Osteoblast (primary cell): ENCODE measurements at places on chromosomes 3 and 15. TPM values are rescaled to one million over a fixed set of nuclear protein-coding genes. Genes with fewer than 3 reads are reported as not detected.

Gene PAQR5
- 1.1 and 1.5 TPM in 2 replicates for total RNA-seq

Gene HESX1
- total RNA-seq = 0.29 and 0.72 TPM in 2 replicates

Gene SMCO1
- total RNA-seq = not detected in 2 replicates

Gene TRNT1
- total RNA-seq = 22.4 and 25.0 TPM in 2 replicates

Gene NR2E3
- under 0.01 TPM in 2 replicates for total RNA-seq

Gene AGBL1
- not detected in 2 replicates for total RNA-seq

GRCh38 chr15:81948222-81948621 is 97.6 kb downstream of the MEX3B start:
- H3K27ac ChIP-seq = no peak overlapping the region
- DNase-seq = no peak
- peaks cover 26% of the 10 kb centered on the region for H3K4me1 ChIP-seq
- no peaks in the 10 kb centered on the region for H3K36me3 ChIP-seq

- no peaks in the 10 kb centered on the region for H3K4me1 ChIP-seq
- no peak for DNase-seq
- H3K4me3 ChIP-seq = no peak overlapping the region
These were observed 166.7 kb downstream of the ZNF621 start for GRCh38 chr3:40691452-40691861.

DNA sequence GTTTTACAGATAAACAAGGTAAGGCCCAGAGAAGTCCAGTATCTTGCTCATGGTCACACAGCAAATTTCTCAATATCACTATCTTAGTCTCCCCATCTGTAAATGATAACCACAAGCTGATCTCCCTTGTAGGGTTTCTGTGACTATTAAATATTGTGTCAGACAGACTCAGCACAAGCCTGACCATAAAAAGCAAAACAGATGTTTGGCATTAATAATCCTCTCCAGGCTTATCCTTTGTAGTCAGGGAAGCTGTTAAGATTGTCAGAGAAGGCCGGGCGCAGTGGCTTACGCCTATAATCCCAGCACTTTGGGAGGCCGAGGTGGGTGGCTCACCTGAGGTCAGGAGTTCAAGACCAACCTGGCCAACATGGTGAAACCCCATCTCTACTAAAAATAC is 173.2 kb upstream of the PRICKLE2 start:
- no peak for DNase-seq
- H3K4me1 ChIP-seq = no peaks in the 10 kb centered on the region
- H3K27ac ChIP-seq = no peak overlapping the region
- no peaks in the 10 kb centered on the region for H3K36me3 ChIP-seq
- H3K4me3 ChIP-seq = no peak overlapping the region
- H3K27me3 ChIP-seq = no peaks in the 10 kb centered on the region

DNA sequence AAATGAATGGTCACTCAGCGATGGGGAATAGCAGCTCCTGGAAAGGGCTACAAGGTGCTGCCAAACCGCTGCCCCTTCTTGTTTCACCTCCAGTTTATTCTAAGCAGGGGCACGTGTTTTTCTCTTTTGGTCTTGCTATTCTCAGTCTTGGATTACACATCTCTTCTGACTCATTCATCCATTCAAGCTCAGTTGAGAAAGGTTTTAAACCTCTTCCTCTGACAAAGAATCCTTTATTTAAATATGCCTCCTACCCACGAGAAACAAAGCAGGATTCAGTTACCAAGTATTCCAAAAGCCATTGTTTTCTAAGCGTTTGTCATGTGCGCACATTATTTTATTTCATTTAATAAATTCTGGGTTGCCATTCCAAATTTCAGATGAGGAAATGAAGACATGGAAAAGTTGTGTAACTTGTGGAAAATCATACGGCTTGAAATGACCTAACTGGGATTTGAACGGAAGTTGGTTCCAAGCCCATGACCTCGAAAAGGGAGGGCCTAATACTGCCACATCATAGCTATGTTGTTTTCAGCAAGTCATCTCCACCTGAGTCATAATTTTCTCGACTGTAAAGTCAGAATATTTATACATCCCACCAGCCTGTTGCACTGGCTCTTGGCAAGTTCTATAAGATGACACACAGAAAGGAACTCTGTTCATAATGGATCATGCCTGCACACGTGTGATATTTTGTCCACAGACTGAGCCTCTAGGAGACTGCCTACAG is 292.0 kb upstream of the SLCO3A1 start:
- H3K4me1 ChIP-seq = peaks cover 16% of the 10 kb centered on the region
- no peaks in the 10 kb centered on the region for H3K36me3 ChIP-seq
- H3K4me3 ChIP-seq = peak overlapping the region; percentile 44
- H3K27ac ChIP-seq = peak overlapping the region; percentile 87
- no peaks in the 10 kb centered on the region for H3K27me3 ChIP-seq

- no peak overlapping the region for H3K27ac ChIP-seq
- H3K36me3 ChIP-seq = no peaks in the 10 kb centered on the region
- no peak for DNase-seq
- no peak overlapping the region for H3K4me3 ChIP-seq
- no peaks in the 10 kb centered on the region for H3K4me1 ChIP-seq
- H3K27me3 ChIP-seq = no peaks in the 10 kb centered on the region
These were observed 201.5 kb upstream of the RBMS3 start for GRCh38 chr3:29079358-29079757.

- H3K4me1 ChIP-seq = no peaks in the 10 kb centered on the region
- H3K27ac ChIP-seq = no peak overlapping the region
- no peaks in the 10 kb centered on the region for H3K27me3 ChIP-seq
- DNase-seq = no peak
- no peak overlapping the region for H3K4me3 ChIP-seq
These were observed 1002.8 kb downstream of the NAALADL2 start for GRCh38 chr3:175861916-175862315.

- no peak overlapping the region for H3K27ac ChIP-seq
- H3K4me3 ChIP-seq = no peak overlapping the region
- H3K4me1 ChIP-seq = peaks cover 13% of the 10 kb centered on the region
These were observed 275.8 kb downstream of the PLCL2 start for GRCh38 chr3:17160597-17160996.

DNA sequence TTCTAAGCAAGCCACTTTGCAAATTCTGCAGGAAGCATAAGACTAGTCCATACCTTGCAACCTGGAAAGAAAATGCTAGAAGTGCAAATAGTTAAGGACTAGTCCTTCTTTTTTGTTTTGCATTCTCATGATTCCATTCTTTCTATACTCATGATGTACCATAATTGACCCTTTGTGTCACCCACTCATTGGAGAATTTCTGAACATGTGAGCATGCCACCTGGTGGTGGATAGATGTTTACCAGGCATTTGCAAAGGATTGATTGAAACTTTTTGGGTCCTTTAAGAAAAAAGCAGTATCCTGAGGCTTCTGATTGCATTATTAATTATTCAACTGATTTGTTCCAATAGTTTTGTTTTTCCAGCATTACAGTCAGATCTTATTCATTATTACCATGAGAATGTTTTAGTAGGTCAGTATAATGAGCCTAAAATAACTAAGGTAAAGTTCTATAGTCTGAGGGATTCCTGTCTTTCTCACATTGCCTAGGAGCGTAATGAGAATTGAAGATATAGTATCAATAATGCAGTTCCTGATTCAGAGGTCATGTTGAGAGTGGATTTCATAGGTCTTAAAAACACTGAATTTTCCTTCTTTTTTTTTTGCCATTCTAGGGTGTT is 20.2 kb upstream of the DIPK2A start:
- no peak for DNase-seq
- H3K27me3 ChIP-seq = no peaks in the 10 kb centered on the region
- no peak overlapping the region for H3K27ac ChIP-seq
- H3K36me3 ChIP-seq = no peaks in the 10 kb centered on the region
- H3K4me3 ChIP-seq = no peak overlapping the region

DNA sequence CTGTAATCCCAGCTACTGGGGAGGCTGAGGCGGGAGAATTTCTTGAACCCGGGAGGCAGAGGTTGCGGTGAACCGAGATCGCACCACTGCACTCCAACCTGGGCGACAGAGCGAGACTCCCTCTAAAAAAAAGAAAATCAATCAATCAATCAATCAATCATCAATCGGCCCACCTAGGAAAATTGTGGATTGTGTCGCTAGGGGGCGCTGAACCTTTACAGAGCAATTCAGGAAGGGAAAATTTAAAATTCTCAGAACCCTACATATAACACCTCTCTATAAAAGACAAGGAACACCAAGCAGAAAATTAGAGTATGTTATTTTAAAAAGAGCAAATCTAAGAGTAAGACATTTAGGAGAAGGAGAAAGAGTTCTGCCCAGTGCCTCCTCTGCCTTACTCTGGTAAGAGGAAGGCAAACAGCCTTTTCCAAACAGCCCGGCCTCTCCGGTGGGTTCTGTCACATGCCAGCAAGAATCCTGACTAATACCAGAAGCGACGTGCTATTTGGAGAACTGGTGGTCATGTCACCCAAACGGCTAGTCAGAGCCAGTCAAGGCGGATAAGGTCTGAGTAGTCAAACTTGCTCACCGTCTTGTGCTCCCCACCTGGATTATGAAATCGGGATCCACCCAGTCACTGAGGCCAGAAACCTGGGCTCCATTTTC is 22.3 kb upstream of the SMCO1 start:
- H3K36me3 ChIP-seq = no peaks in the 10 kb centered on the region
- peaks cover 8% of the 10 kb centered on the region for H3K27me3 ChIP-seq
- H3K27ac ChIP-seq = no peak overlapping the region
- H3K4me1 ChIP-seq = no peaks in the 10 kb centered on the region

- no peaks in the 10 kb centered on the region for H3K27me3 ChIP-seq
- peaks cover 2% of the 10 kb centered on the region for H3K4me1 ChIP-seq
- no peaks in the 10 kb centered on the region for H3K36me3 ChIP-seq
- no peak for DNase-seq
- H3K4me3 ChIP-seq = no peak overlapping the region
- no peak overlapping the region for H3K27ac ChIP-seq
These were observed 79.2 kb downstream of the MME start for GRCh38 chr3:155159301-155159700.

DNA sequence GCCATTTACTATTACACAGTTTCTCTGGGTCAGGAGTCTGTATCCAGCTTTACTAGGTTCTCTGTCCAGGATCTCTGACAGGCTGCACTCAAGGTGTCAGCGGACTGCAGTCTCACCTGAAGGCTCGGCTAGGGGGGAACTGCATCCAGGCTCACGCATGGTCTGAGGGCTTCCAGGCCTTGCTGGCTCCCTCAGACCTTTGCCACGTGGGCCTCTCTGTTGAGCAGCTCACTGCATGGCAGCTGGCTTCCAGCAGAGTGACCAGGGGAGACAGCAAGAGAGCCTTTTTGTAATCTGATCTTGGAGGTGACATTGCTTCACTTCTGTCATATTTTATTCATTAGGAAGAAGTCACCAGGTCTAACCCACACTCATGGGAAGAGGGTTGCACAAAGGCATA is 152.3 kb downstream of the CACNA2D3 start:
- no peaks in the 10 kb centered on the region for H3K36me3 ChIP-seq
- H3K4me3 ChIP-seq = no peak overlapping the region
- H3K27me3 ChIP-seq = no peaks in the 10 kb centered on the region
- no peak overlapping the region for H3K27ac ChIP-seq
- DNase-seq = no peak

DNA sequence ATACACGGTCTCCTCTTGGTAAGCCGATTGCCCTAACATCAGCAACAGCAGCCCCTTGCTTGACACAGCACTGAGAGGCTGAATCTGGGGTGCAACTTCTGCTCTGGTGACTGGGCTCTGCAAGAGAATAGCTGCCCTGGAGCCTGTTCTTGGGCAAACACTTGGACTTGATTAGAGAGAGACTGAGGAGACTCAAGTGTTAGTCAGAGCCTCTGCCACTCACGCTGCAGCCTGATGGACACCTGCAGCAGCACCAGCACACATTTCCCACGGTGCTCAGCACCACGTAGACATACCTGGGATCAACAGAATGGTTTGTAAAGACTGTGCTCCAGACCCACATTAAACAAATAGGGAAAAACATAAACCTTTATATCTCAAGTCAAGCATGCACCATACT is 35.8 kb upstream of the UMPS start:
- H3K36me3 ChIP-seq = no peaks in the 10 kb centered on the region
- H3K27me3 ChIP-seq = no peaks in the 10 kb centered on the region
- no peak overlapping the region for H3K4me3 ChIP-seq
- no peak overlapping the region for H3K27ac ChIP-seq

DNA sequence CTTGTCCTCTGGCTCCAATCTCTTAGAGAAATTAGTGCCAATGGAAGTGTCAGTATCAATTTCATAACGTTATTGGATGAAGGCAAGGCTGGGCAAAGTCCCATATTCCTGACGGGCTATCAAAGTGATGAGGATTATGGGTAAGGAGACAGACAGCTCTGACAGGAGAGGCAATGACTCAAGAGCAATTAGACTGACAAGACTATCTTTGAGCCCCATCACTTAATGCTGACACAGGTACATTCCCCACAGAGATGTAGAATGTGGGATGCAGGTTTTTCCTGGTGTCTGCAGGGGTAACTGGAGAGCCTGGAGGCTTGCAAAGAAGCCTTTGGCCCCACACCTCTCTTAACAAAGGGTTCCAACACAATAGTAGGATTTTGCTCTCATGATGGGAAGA is 208.3 kb downstream of the NTRK3 start:
- no peak for DNase-seq
- no peaks in the 10 kb centered on the region for H3K4me1 ChIP-seq
- no peak overlapping the region for H3K27ac ChIP-seq
- H3K36me3 ChIP-seq = no peaks in the 10 kb centered on the region

DNA sequence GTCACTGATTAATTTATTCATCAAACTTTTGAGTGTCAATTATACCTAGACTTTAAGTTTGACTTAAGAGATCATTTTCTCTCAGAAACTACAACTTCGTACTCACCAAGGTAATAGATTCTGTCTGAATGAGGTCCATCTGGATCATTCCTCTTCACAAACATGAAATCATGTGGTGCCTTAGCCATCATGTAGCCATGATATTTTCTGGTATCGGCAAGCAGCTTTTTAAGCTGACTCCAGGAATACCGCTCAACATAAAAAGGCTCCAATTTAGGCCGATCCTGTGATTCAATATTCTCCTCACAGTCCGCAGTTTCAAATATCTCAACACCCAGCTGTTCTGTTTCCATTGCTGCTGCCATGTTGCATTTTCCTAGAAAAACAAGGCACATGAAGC is 5.3 kb downstream of the DPP8 start:
- peak overlapping the region; percentile 81 for H3K27ac ChIP-seq
- no peaks in the 10 kb centered on the region for H3K27me3 ChIP-seq
- peaks cover 15% of the 10 kb centered on the region for H3K4me1 ChIP-seq

DNA sequence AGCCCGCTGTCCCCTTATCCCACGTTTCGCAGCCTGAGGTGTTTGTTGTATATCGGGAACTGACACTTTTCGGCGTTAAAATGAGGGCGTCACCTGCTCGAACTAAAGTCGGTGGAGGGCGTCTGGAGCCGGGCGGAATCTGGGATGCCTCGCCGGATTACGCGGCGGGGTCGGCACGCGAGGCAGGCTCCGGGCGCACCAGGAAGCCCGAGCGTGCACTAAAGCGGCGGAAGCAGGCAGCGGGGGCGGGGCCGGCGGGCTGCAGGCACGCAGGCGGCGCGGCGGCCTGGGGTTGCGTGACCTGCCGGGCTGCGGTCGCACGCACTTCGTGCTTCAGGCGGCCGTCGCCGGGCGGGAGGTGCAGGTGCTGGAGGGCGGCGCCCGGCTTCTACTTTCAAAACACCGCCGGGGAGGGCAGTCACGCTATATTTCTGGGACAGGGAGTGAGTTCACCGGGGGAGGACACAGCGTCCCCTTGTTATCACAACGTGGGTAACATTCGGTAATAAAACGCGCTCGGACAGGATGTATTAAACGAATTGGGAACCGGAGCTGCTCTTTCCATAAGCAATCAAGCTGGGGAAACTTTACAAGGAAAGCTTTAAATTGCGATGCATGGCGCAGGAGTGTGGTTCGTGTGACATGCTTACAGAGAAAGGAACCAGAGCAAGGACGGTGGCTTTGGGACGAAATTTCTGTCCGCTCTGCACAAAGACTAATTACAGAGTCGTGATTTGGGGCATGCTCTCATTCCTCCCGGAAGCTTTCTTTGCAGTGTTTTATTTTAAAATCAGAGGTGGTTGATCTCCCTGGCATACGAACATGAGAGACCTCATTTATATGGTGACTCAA is 9.1 kb upstream of the LEKR1 start:
- H3K27ac ChIP-seq = peak overlapping the region; percentile 100
- DNase-seq = peak; percentile 97
- peaks cover 51% of the 10 kb centered on the region for H3K4me1 ChIP-seq
- H3K4me3 ChIP-seq = peak overlapping the region; percentile 62
- no peaks in the 10 kb centered on the region for H3K27me3 ChIP-seq
- no peaks in the 10 kb centered on the region for H3K36me3 ChIP-seq
